ENCODE measurements at places on chromosomes 13 and 19.

- DNase-seq = no peak
These were observed 26.0 kb downstream of the WTIP start for GRCh38 chr19:34507414-34508067.

GRCh38 chr19:5292453-5292821, 48.2 kb downstream of the PTPRS start:
- DNase-seq = no peak

- no peak for DNase-seq
These were observed 31.3 kb upstream of the ZMYM2 start for GRCh38 chr13:19927117-19927748.

DNA sequence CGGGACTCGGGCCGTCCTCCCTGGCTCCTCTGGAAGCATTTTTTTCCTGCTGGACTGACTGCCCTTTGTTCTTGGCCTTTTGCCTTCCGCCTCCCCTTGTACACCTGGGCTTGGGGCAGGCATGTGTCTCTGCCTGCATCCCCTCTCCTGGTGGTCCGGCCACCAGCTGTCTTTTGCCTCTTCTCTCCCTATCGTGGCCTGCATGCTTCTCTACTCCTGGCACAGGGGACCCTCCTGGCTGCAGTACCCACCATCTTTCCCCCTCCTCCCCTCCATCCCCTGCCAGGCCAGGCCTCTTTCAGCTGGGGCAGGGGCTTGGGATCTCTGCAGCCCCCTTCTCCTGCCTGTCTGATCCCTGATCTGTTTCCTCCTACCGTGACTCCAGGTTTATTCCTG, 12.1 kb downstream of the WTIP start:
- DNase-seq = no peak

DNA sequence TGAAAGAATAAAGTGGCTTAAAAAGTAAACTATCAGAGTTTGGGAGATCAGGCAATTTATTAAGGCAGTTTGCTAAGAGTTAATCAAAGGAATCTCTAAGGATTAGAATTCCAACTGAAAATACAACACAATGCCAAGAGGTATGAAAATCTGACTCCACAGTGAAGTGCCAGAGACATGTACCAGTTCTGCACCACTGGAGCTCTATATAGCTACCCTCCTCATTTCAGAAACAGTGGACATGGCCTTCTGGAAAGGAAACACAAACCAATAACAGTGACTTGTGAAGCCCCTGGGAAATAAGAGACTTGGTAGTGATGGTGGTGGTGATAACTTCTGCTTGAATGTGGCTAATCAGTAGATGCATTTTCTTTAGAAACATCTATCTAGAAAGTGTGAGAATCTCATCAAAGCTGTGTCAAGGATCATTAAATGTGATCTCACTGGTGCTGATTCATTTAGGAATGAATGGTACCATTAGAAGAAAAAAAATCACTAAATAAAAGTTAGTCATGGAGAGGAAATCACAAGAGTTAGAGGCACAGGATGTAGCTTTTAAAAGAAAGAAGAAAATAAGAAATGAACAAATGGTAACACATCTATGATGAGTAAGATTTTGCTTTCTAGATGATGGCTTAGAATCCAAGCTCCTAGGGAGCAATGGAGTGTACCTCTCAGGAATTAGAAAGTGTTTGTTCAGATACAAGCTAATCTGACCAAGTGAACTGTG, 20.1 kb upstream of the N4BP2L1 start:
- no peak for DNase-seq

DNA sequence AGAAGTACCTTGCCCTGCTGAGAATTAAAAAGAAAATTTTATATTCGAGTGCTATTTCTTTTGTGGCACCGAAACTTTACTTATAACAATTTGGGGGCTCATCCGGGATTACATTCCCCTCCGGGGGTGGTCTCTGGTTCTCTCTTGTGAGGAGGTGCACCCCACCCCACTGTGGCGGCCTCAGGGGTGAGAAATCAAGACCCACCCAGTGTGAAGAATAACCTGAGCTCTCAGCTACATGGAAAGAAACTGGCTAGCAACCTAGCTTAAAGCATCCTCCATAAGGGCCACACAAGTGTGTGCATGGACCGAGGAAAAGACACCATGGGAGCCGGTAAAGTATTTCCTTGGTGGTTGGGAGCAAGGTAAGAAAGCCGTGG, 50.9 kb upstream of the ANKRD10 start:
- no peak for DNase-seq

DNA sequence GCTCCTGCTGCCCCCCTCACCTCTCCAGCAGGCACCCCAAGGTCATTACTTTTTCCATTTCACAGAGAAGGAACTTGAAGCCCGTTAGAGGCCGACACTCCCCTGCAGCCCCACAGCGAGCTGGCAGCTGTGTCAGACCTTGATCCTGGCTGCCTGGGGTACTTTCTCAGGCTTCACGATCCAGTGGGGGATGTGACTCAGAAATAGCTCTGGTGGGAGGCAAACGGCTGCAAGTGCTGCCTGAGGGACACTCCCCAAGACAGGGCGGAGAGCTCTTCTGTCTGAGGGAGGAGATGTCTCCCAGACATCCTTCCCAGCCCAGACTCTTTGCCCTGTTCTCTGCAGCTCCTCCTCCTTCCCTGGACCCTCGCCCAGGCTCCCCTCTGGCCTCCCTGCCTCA, 4.8 kb downstream of the TSKS start:
- DNase-seq = no peak

GRCh38 chr19:39645800-39646411, 9.8 kb upstream of the LGALS16 start:
- DNase-seq = no peak

DNA sequence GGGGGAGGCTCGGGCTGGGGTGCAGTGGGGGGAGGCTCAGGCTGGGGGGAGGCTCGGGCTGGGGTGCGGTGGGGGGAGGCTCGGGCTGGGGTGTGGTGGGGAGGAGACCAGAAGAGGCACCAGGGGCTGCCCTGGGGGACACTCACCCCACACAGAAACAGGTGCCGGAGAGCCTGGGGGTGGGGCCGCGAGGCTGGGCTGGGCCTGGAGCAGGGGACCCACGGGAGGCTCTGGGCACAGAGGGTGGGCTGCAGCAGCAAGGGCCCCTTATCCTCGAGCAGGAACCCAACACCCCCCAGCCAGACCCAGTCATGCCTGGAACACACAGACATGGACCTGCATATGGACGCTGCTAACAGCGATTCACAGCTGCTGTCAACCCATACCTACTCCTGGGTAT, 34.3 kb downstream of the GPX4 start:
- no peak for DNase-seq

- DNase-seq = peak; percentile 28
These were observed 22.2 kb downstream of the F2RL3 start for GRCh38 chr19:16911046-16911445.
